Astrocyte (in vitro differentiated cells and primary cell): ENCODE measurements at places on chromosomes 1 and 21. TPM values are rescaled to one million over a fixed set of nuclear protein-coding genes. Genes with fewer than 3 reads are reported as not detected.

HSD11B1 gene
- total RNA-seq = not detected in 2 replicates

NEXN gene
- total RNA-seq = 37.5 and 39.4 TPM in 2 replicates

DNA sequence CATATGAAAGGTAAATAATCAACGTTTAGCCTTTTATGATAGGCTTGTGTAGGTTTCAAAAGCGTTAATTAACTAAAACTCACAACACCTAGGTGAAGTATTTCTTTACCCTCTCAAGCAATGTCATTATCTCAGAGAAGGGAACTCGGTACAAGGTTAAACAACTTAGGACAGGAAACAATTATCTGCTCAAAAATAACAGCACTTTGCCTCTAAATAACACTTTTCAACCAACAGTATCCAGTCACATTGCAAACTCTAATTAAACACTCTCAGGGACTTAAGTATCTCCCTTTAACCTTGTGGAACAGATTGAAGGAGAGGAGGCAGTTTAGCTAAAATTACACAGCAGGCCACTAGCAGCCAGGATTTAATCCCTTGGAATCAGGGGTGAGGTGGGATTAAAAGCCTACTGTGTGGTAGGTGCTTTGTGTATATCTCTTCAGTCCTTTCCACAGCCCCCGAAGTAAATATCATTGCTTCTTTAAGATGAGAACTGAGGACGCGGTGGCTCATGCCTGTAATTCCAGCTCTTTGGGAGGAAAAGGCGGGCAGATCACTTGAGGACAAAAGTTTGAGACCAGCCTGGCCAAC is 5.2 kb upstream of the AKNAD1 start:
- no peak overlapping the region for H3K27ac ChIP-seq
- H3K4me3 ChIP-seq = no peak overlapping the region
- H3K4me1 ChIP-seq = no peaks in the 10 kb centered on the region
- H3K27me3 ChIP-seq = no peaks in the 10 kb centered on the region
- H3K36me3 ChIP-seq = no peaks in the 10 kb centered on the region

- no peak overlapping the region for H3K4me3 ChIP-seq
- H3K27me3 ChIP-seq = no peaks in the 10 kb centered on the region
- H3K36me3 ChIP-seq = no peaks in the 10 kb centered on the region
- peaks cover 3% of the 10 kb centered on the region for H3K4me1 ChIP-seq
- DNase-seq = no peak
- no peak overlapping the region for H3K27ac ChIP-seq
Observed at GRCh38 chr1:6257541-6258069, 3.3 kb downstream of the GPR153 start.

DNA sequence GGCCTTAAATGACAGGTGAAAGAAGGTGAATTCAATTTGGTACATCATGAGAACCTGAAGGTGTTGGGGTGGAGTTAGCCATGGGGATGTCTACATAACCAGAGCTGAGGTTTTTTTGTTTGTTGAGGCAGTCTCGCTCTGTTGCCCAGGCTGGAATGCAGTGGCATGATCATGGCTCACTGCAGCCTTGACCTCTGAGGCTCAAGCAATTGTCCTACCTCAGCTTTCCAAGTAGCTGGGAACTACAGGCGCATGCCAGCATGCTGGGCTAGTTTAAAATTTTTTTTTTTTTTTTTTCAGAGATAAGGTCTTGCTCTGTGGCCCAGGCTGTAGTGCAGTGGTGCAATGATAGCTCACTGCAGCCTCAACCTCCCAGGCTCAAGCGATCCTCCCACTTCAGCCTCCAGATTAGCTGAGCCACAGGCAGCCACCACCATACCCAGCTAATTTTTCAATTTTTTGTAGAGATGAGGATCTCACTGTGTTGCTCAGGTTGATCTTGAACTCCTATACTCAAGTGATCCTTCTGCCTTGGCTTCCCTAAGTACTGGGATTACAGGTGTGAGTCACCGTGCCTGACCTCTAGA is 1.9 kb upstream of the MPZ start:
- peaks cover 14% of the 10 kb centered on the region for H3K4me1 ChIP-seq
- no peaks in the 10 kb centered on the region for H3K36me3 ChIP-seq
- no peak overlapping the region for H3K4me3 ChIP-seq
- H3K27ac ChIP-seq = no peak overlapping the region
- DNase-seq = no peak

LCE2C gene
- total RNA-seq = not detected in 2 replicates
